Activated naive CD4-positive, alpha-beta T cell treated with anti-CD3 and anti-CD28 coated beads, Interleukin-2, amount 10 ng/mL, durations not matched to agents 5 hours and 36 hours (primary cell): ENCODE measurements at places on chromosomes 6 and 20. TPM values are rescaled to one million over a fixed set of nuclear protein-coding genes. Genes with fewer than 3 reads are reported as not detected.

The EDN1 gene
- total RNA-seq, result not detected

The SMPDL3A gene
- 0.17 TPM for total RNA-seq

The HSP90AB1 gene
- 401 TPM for total RNA-seq

The HLA-DOB gene
- total RNA-seq, result 1.4 TPM

The HLA-DQA1 gene
- total RNA-seq, result 8.8 TPM

The CDH4 gene
- 0.07 TPM for total RNA-seq

The ARFGEF3 gene
- total RNA-seq, result 0.29 TPM

The IRAK1BP1 gene
- total RNA-seq, result 2.2 TPM

The PTP4A1 gene
- total RNA-seq, result 56.0 TPM

The KLHDC3 gene
- total RNA-seq, result 65.1 TPM

The ADGB gene
- total RNA-seq, result not detected

The FAM83B gene
- not detected for total RNA-seq

The OVOL2 gene
- total RNA-seq, result not detected

The TSBP1 gene
- not detected for total RNA-seq

The GNAS-AS1 gene
- total RNA-seq, result 0.89 TPM

The GABBR1 gene
- total RNA-seq, result 29.8 TPM

The TRIM15 gene
- total RNA-seq, result not detected

The SLC22A3 gene
- not detected for total RNA-seq

The NUS1 gene
- total RNA-seq, result 28.7 TPM

The BTN1A1 gene
- not detected for total RNA-seq

The GID8 gene
- total RNA-seq, result 38.2 TPM

The CYP24A1 gene
- not detected for total RNA-seq
